Colonic mucosa (tissue), 4 donors: ENCODE measurements at places on chromosomes 7 and 10. TPM values are rescaled to one million over a fixed set of nuclear protein-coding genes. Genes with fewer than 3 reads are reported as not detected.

Gene RASSF4
- 13.1 TPM for total RNA-seq

Gene CALCR
- total RNA-seq: not detected

Gene AGAP4
- 12.4 TPM for total RNA-seq

Gene ACSL5
- total RNA-seq: 218 TPM

Gene TSPAN12
- total RNA-seq: 38.7 TPM

Gene SCIN
- 57.4 TPM for total RNA-seq

Gene VWDE
- total RNA-seq: 1.2 TPM

Gene LIPF
- total RNA-seq: not detected

Gene SYT15
- total RNA-seq: 0.62 TPM

Gene DPYSL4
- total RNA-seq: 0.44 TPM

Gene PITX3
- total RNA-seq: not detected

Gene PPP1R9A
- total RNA-seq: 20.2 TPM

Gene CAMK2B
- total RNA-seq: 0.80 TPM
